ENCODE measurements at places on chromosomes 5 and 9.

DNA sequence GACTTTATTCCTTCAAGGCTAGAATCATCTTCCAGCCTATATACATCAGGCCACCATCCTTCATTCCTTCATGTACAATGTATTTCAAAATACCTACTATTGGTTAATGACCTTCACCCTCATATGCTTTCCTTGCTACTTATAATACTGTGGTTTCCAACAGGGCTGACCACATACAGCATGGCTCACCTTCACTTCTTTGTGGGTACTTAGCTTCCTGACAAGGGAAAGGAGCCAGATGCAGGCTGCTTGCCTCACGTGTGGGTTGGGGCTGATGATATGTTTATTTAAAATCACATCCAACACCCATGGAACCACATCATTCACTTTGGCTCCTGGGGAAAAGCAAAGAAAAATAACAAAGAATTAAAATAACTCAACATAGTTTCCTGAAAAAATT is 63.9 kb upstream of the OR2K2 start:
- DNase-seq: no peak

- DNase-seq: no peak
Measured at GRCh38 chr5:78003450-78003849, 227.3 kb upstream of the TBCA start.

- DNase-seq: no peak
Measured at GRCh38 chr5:163943546-163943945, 438.1 kb downstream of the MAT2B start.

GRCh38 chr9:35568196-35568595 is 36.9 kb upstream of the TESK1 start:
- DNase-seq: no peak

GRCh38 chr5:142053426-142054151 is 40.8 kb upstream of the GNPDA1 start:
- DNase-seq: peak; percentile 37

All from right cardiac atrium (tissue), 5 donors.